ENCODE measurements at places on chromosomes 3 and 15.

- DNase-seq = no peak
These were observed 72.1 kb downstream of the ANO10 start for GRCh38 chr3:43549626-43550290.

DNA sequence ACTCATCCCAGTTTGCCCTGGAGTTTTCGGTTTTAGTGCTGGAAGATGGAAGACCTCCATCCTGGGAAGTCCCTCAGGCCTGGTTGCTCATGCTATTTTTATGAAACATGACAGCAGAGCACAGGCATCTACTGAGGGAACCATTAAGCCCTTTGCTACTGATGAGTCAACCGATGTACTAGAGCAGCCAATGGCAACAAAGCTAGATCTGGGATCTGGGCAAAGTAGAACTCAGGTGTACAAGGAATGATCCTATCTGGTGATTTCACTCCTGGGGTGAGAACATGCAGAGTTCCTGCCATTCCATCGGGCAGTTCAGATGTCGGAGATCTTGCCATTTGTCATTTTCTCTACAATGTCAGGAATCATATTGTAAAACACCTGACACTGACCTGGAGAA lies 166.2 kb upstream of the NSMCE3 start:
- DNase-seq = no peak

DNA sequence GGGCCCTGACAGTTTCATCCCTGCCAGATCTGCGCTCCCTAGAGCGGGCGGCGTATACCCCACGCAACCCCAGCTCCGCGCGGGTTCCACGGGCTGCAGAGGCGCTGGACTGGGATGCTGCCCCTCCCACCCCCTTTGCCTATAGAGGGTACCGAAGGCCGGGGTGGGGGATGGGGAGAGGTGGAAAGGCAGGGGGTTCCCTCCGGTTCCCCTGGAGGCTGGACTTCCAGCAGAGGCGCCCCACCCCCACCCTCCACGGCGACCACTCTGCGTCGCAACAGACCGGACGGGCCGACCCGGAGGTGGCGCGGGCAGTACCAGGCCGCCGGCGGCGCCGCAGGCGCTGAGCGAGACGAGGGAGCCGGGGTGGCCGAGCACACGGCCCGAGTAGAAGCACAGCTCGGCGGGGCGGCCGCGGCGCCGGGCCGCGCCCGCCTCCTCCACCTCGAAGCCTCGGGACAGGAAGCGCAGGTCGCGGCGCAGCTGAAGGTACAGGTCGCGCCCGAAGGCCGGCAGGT lies 995 bp downstream of the ADAMTS17 start:
- no peak for DNase-seq

DNA sequence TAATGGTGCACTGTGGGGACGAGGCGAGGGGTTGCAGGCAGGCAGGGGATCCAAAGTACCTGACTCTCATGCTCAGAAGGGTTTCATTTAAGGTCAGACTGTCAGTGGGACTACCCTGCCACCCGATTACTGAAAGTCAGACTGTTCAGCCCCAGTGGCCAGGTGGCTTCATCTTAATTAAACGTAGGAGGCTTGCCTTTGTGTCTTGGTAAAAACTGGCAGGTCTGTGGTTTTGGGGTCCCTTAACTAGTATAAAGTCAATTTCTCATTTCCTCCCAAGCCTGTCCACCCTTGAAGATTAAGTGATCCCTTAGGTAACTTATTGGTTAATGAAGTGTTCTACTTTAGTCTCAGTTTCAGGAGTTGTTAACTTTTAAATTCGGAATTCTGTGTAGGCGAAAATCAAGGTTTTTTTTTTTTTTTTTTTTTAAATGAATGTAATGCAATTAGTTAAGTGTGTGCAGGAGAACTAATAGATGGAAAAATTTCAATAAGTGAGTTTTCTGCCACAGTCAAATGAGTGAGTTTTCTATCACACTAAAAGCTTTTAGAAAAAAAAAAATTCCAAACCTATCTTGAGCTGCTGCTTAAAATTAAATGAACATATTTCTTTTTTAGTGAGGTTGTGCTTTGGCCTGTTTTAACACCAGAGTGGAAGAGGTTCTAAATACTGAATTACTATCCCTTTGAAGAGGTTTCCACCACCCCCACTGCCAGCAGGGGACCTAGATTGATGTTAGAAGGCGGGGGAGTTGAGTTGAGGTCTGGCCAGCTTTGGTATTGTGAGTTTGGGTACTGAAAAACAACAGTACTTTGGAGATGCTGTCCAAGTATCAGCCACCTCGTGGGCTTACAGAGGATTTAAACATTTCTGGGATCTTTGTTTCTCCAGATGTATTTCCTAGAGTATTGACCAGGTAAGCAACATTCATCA lies 15.2 kb downstream of the ITPR1 start:
- no peak for DNase-seq

GRCh38 chr15:61871926-61872522 lies 188.2 kb downstream of the VPS13C start:
- DNase-seq = peak; percentile 6

- DNase-seq = no peak
These were observed 29.9 kb upstream of the GRIP2 start for GRCh38 chr3:14570089-14570488.

- peak; percentile 33 for DNase-seq
These were observed 10.7 kb upstream of the TASOR start for GRCh38 chr3:56693750-56694149.

DNA sequence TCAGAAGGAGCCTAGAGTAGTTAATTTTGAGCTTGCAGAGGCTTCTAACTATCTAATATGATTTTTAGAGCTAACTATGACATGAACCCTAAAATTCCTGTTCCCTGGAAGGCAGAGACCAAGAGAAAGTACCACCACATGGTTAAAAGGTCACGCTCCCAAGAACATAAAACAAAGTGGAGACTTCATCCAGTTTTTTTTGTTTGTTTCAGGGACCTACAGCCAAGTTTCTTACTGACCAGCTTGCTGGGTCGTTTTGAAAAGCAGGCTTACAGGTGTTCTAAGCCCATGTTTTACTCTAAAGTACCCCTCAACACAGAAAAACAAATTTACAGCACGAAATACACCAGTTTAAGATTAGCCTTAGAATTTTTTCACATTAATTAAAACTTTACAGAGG lies 39.6 kb upstream of the SKIL start:
- DNase-seq = no peak

- DNase-seq = no peak
These were observed 44.9 kb upstream of the CHRM5 start for GRCh38 chr15:33923446-33923845.

DNA sequence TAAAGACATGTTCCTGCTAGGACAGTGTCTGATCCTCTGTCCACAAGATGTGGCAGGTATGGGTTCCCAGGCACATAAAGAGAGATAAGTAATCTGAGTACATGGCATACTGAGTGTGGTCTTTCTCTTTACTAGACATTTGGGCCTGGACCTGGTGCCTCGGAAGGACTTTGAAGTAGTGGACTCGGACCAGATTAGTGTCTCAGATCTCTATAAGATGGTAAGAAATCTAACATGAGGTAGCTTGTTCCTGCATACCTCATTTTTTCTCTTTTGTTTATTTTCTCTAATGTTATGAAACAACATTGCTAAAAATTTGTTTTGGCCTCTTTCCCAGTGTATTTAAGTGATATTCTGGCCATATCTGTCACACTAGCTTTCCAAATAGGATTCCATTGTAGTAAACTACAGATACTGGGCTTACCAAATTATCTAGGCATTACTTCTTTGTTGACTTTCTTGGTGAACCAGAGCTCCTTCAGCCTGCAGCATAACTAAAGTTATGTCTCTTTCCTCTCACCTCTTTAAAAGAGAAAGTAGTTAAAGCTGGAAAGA lies 309.8 kb upstream of the MANF start:
- no peak for DNase-seq

- DNase-seq = no peak
These were observed 2.7 kb downstream of the SPESP1 start for GRCh38 chr15:68933001-68933400.

GRCh38 chr15:40338041-40338657 lies 2.6 kb downstream of the CCDC9B start:
- peak; percentile 41 for DNase-seq

- no peak for DNase-seq
These were observed 12.6 kb downstream of the PAQR5 start for GRCh38 chr15:69311319-69311721.

DNA sequence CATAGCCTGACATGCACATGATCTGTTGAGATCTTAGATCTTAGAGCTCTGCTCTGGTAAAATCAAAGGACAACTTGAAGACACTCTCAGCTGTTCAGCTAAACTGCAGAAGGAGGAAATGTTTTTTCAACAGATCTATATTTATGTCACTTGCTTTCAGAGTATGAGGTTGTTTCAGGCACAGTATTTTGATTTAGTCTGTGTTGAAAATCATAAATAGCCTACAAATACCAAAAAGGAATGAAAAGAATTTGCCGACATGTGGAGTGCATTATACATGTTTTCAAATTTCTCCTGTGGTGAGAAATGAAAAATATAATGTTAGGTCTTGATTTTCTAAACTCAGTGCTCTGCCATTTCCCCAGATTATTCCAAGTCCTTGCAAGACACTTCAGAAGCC lies 1118.4 kb downstream of the TBL1XR1 start:
- DNase-seq = no peak

- no peak for DNase-seq
These were observed 39.2 kb upstream of the DLG1 start for GRCh38 chr3:197337656-197338055.

DNA sequence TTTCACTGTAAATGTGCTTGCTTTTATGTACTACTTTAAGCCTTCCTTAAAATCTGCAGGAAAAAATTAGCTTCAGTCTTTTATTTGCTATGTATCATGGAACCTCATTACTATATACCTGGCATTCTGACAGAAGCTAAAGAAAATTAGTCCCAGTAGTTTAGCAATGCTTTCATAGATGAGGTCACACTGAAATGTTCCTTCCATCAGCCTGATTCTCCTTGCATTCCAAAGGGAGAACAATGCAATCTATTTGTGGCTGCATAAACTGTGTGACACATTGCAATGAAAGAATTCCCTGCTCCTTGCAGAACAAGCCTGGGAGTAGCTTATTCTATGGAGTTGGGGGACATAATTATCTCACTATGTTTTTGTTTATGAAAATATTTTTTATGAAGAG lies 691.5 kb upstream of the ARPP21 start:
- no peak for DNase-seq

- DNase-seq = no peak
These were observed 30.6 kb downstream of the CRTAP start for GRCh38 chr3:33144433-33144832.

DNA sequence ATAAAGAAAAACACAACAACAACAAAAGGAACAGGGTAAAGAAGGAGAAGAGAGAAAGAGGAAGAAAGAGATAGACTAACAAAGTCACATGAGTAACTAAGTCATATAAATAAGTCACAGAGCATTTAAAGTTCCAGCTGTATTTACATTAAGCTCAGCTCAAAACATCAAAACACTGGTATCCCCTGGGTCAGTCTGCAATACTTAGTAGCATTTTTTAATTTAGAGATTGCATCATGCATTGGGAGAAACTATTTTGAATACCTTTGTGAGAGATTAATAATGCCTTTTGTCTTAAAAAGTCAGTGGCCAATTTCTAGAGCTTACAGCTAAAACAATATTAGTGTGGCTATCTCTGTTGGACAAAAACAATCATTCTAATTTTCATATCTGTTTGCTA lies 78.4 kb downstream of the NEK10 start:
- no peak for DNase-seq

DNA sequence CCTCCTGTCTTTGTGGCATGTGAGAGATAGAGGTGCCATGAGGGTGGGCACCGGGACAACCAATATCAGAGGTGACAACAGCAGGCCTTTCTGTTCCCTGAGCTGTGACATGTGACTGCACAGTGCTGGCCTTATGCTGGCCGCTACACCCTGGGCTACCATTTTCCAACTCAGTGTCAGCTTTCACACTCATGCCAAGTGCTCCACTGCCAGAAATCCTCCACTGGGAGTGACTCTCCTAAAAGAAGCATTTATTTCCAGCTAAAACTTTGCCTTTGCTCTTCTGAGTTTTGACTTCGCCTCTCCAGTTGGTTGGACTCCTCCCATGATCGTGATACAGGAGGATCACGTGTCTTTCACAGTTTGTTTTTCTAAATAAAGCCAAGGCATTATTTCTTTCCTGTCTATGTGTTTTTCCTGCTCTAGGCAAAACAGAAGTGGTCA lies 31.4 kb downstream of the CA12 start:
- no peak for DNase-seq

DNA sequence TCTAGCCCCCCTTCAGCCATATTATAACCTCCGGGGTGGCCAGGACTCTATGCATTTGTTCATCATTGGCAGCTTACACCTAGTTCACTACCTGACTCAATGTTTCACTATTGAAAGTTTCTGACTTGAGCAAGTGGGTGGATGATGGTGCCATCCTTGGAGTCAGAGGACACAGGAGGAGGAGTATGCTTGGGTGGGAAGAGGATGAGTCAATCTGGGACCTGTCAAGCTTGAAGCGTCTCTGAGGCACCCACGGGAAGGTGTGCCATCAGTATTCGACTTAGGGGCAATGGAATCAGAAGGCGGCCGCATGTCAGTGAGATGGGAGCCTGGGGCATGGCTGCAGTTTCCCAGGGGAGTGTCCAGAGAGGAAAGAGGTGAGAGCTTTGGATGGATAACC lies 133.3 kb downstream of the EPHB1 start:
- DNase-seq = no peak

- no peak for DNase-seq
These were observed 128.2 kb upstream of the FAM3D start for GRCh38 chr3:58794750-58795149.

DNA sequence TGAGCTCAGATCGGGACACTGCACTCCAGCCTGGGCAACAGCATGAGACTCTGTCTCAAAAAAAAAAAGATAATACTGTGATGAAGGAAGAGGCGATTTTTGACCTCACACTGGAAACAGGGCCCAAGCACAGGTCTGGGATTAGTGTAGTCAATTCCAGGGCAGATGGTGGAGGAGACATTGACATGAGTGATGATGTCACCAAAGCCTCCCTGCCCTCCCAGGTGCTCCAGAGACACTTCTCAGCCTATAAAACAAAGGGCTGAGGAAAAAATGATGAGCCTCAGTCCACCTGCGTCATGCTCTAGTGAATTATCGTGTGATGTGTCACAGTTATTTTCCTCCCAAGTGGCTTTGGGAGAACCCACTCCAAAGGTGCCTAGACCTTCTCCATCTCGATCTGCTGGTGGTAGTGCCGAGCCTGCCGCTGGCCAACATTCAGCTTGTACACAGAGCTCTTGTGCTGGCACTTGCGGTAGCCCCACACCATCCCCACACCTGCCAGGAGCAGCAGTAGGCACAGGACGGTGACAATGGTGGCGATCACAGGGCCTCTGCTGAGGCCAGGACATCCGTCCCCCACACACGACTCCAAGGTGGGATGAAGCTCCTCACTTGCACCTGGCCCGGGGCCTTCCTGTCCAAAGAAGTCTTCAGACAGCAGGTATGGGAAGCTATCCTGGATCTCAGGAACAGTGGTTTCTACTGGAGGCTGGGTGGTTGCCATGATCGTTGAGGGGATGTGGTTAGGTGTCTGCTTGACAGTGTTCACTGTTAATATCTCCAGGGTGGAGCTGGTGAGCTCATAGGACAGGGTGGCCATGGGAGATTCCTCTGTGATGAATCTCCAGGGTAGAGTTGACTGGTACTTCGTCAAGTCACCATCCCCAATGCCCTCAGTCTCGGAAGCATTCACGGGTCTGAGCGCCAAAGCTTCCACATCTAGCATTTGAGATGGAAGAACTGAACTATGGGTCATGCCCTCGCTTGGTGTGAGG lies 38.8 kb downstream of the CRTAP start:
- no peak for DNase-seq
